ENCODE measurements at places on chromosomes 12 and 14.
A peak's percentile ranks its signal among the peaks of the same experiment; 100 is the strongest.

- peak; percentile 55 for DNase-seq
Measured at GRCh38 chr12:47616440-47616839, 89.4 kb downstream of the RPAP3 start.

GRCh38 chr12:112885236-112885635, 21.5 kb upstream of the OAS1 start:
- DNase-seq = no peak

DNA sequence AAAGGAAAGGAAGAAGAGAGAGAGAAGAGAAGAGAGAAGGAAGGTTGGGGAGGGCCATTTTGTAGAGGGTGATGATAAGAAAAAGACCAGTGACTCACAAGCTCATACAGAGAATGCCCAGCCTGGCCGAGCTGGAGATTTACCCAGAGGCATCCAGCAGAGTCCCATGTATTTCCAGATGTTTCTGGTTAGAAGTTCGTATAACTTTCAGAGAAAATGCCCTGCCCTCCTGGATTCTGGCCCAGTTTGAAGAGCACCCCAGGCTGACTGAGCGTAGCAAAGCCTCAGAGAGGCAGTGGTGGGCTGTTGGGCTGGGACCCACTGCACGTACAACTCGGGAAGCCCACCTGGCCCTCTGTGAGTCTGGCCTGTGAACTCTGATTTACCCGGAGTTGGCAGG, 221.8 kb downstream of the SLC41A2 start:
- DNase-seq = peak; percentile 36

GRCh38 chr12:63170321-63170720, 19.3 kb upstream of the AVPR1A start:
- DNase-seq = no peak

DNA sequence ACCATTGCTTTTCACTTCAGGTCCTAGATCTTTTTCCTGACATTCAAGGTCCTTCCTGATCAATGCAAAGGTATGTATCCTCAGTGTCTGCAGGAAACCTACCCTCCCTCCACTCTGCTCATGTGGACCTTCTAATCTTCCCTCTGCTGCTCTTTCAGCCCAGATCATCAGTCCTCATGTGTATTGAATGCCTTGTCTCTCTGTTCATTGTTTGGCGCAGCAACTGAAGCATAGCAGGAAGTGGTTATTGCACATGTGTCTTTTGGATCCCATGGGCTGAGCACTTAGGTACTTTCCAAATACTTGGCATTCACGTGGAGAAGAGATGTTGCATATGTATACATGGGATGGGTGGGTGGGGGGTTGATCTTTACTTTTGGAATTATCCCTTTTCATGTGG, 4.3 kb upstream of the NIN start:
- no peak for DNase-seq

- no peak for DNase-seq
Measured at GRCh38 chr14:35898217-35898775, 72.2 kb downstream of the BRMS1L start.

Data from amniotic epithelial cell (primary cell).